Stimulated activated CD8-positive, alpha-beta memory T cell treated with anti-CD3 and anti-CD28 coated beads, Interleukin-4, amount 100 ng/mL, for 48 hours (primary cell): ENCODE measurements at places on chromosomes 6 and 20.

- no peak for DNase-seq
These were observed 675.8 kb downstream of the HACE1 start for GRCh38 chr6:104183816-104184435.

DNA sequence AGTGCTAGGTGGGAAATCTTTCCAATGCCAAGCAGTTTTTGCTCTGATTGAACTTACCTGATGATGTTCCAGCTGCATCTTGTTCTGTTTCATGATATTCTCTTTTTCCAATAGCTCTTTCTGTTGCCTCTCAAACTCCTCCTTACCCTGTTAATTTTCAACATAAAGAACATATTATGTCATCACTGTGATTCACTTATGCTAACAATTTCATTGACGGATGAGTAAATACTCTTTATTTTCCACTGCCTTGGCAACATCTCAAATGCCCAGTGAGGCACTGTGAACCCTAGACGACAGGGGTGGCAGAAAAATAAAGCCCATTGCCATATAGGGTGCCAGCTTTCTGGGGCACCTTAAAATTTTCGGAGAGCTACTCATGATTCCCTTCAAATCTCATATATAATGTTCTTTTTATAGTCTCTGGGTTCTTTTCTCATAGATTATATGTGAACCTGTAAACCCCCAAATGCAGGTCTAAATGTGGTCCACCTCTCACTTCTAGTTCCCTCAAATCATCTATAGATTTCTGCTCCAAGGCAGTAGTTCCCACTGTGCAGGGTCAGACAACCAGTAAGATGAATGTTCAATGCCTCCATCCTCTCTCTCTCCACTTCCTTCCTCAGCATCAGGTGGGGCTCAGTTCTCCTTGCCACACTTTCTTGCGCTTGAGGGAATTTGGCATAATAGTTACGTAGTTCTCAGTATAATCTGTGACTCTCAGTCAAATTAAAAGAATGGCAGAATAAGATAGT, 44.1 kb downstream of the NEDD9 start:
- no peak for DNase-seq

GRCh38 chr20:25129908-25130307, 48.0 kb upstream of the VSX1 start:
- no peak for DNase-seq

GRCh38 chr6:156183678-156184077, 593.5 kb upstream of the ARID1B start:
- DNase-seq: no peak

DNA sequence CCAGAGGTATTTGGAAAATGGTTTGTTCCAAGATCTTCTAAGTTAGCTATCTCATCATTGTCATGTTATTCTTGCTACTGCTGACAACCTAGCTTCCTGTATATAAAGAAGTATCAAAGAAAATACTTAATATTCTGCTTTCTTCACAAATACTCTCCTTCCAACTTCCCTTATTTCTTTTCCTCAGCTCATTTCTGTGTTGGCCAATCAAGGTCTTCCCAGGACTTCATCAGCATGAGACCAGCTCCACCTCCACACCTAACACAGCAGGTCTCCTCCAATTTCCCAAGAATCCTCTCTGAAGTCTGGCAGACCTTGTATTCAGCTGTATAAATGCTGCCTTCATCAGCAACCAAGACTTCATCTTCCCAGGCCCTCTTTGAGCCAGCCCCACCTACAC, 538.6 kb upstream of the JARID2 start:
- no peak for DNase-seq

DNA sequence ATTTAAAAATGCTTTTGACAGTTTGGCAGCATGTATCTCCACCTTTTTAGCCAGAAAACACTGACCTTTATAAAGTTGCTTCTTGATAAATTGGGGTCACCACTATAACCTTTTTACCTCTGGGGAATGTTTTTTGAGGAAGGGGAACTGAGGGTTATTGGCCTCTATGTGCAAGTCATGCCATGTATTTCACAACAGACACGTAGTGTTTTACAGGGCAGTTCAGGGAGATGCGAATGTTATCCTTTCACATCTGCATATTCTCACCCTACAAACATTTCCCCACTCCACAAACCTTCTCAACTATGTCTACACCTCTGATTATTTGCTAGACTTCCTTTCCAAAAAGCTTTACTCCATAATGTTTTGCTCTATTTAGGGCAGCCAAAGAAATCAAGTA, 17.0 kb upstream of the SLA2 start:
- no peak for DNase-seq
